B cell (primary cell): ENCODE measurements at places on chromosomes 12 and 14.

DNA sequence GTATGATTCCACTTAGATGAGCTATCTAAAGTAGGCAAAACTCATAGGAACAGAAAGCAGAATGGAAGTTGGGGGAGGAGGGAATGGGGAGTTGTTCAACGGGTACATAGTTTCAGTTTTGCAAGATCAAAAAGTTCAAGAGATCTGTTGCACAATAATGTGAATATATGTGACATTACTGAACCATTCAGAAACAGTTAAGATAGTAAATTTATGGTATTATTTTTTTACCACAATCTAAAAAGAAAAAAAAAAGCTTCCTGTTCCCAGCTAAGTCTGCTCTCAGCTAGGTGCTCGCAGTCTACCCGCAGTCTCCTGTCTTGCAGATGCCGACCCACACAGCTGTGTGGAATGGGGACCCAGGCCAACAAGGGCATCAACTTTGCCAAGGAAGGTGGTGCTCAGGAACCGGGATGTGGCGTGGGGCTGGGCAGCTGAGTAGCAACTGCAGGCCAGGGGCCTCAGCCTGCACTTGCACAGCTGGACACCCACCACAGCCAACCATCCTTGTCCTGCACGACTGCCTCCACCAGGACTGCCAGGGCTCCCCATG, 15.3 kb upstream of the ANO6 start:
- no peak overlapping the region for H3K4me3 ChIP-seq
- no peaks in the 10 kb centered on the region for H3K36me3 ChIP-seq
- H3K27ac ChIP-seq: no peak overlapping the region
- peaks cover 9% of the 10 kb centered on the region for H3K4me1 ChIP-seq
- no peak for DNase-seq

DNA sequence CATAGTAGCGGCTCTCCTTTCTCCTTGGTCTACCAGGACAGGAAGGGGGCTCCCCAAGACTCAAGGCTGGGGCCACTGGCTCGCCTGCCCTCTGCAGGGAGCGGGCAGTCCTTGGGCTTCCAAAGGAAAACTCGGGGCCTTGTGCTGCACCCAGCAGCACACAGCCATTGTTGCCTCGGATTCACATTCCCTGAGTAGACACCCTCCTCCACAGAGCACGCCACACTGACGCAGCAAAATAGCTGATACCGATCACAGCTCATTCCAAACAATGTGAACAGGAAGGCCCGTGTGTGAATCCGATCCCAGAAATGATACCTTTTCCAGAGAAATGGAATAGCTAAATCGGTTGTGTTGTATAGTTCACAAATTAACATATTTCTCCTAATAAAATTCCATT, 65.1 kb upstream of the DYNC1H1 start:
- H3K36me3 ChIP-seq: peaks cover 91% of the 10 kb centered on the region
- H3K4me1 ChIP-seq: no peaks in the 10 kb centered on the region
- H3K27me3 ChIP-seq: no peaks in the 10 kb centered on the region

GRCh38 chr12:12954878-12955625, 3.1 kb upstream of the GPRC5D start:
- DNase-seq: no peak
- no peaks in the 10 kb centered on the region for H3K4me1 ChIP-seq
- no peak overlapping the region for H3K27ac ChIP-seq
- no peak overlapping the region for H3K4me3 ChIP-seq
- no peaks in the 10 kb centered on the region for H3K27me3 ChIP-seq

GRCh38 chr14:22551605-22551997, 37.4 kb downstream of the DAD1 start:
- peaks cover 54% of the 10 kb centered on the region for H3K4me1 ChIP-seq
- no peak for DNase-seq
- H3K4me3 ChIP-seq: no peak overlapping the region
- H3K27ac ChIP-seq: peak overlapping the region; percentile 100

DNA sequence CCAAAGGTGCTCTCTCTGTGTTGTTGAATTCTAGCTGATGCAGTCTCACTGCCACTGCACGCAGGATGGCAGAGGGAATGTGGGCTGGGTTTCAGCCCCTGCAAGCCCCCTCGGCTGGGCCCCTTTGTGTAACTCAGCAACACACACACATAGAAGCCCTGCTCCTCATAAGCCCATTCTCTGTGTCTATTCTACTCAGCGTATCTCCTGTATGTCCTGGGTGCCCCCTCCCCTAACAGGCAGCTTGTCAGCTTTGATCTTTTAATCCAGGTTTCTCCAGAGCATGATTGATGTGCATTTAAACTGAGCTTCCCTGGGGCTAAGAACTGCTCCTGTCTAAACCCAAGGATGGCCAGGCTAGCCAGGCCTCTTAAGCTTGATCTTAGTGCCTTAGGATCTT, 43.0 kb downstream of the SRRM4 start:
- H3K4me1 ChIP-seq: no peaks in the 10 kb centered on the region
- DNase-seq: no peak
- H3K27me3 ChIP-seq: no peaks in the 10 kb centered on the region
- H3K27ac ChIP-seq: no peak overlapping the region
- H3K4me3 ChIP-seq: no peak overlapping the region
- no peaks in the 10 kb centered on the region for H3K36me3 ChIP-seq

GRCh38 chr12:79617696-79618095, 73.1 kb downstream of the PAWR start:
- DNase-seq: no peak
- no peaks in the 10 kb centered on the region for H3K4me1 ChIP-seq
- no peaks in the 10 kb centered on the region for H3K27me3 ChIP-seq
- peaks cover 2% of the 10 kb centered on the region for H3K36me3 ChIP-seq
- H3K4me3 ChIP-seq: no peak overlapping the region
- no peak overlapping the region for H3K27ac ChIP-seq

- DNase-seq: no peak
- H3K27ac ChIP-seq: no peak overlapping the region
- H3K27me3 ChIP-seq: peaks cover 2% of the 10 kb centered on the region
- H3K36me3 ChIP-seq: no peaks in the 10 kb centered on the region
- no peaks in the 10 kb centered on the region for H3K4me1 ChIP-seq
Observed at GRCh38 chr12:3772380-3772779, 19.5 kb upstream of the CRACR2A start.

DNA sequence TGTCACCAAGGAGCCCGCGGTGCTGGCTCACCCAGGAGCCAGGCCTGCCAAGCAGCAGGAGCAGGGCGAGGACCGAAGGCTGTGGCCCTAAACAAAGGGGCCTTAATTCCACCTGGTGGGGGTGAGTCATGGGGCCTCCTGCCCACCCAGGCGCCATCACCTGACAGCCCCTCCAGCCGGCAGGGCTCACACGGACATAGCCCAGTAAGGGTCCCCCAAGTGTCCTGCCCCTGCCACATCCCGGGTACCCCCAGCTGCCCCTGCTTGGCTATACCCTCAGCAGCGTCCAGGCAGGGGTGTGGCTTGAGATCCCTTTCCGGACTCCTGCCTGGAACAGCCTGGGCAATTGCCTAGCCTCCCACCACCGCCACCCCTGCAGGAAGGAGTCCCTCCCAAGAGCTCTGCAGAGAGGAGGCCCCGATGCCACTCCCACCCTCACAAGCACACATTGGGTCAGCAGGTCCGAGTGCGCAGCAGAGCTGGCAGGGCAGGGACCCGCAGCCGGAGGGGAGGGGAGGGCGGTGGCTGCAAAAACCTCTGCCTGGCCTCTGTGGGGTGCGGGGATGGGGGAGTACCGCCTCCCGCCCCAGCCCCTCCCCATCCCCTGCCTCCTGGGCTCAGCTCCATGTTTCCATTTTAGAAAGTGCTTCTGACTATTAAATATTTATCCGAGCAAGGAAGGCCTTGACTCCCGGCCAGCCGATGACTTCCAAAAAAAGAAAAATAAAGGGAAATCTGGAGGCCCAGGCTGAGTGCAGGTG, 4.6 kb downstream of the AHNAK2 start:
- no peak overlapping the region for H3K27ac ChIP-seq
- peaks cover 28% of the 10 kb centered on the region for H3K4me1 ChIP-seq
- no peak overlapping the region for H3K4me3 ChIP-seq
- no peak for DNase-seq
- H3K27me3 ChIP-seq: peaks cover 36% of the 10 kb centered on the region
